HTR-8/SVneo (cell line): ENCODE measurements at places on chromosomes 2 and 18.

DNA sequence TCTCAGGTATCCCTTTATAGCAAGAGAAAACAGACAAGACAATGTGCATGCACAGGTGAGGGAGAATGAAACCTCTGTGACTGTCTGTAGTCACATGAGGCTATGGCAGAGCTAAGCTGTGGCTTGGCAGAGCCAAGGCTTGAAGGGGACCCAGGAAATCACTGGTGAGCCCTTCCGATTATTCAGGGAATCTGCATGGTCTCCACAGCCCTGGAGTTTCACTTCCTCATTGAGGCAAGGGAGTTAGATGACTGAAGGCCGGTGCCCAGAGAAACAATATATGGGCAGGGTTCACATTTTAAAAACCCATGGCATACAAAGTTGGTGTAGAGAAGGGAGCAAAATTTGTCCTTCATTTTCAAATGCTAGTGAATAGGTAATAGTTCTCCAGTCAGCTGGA, 144.4 kb upstream of the REV1 start:
- DNase-seq = no peak

DNA sequence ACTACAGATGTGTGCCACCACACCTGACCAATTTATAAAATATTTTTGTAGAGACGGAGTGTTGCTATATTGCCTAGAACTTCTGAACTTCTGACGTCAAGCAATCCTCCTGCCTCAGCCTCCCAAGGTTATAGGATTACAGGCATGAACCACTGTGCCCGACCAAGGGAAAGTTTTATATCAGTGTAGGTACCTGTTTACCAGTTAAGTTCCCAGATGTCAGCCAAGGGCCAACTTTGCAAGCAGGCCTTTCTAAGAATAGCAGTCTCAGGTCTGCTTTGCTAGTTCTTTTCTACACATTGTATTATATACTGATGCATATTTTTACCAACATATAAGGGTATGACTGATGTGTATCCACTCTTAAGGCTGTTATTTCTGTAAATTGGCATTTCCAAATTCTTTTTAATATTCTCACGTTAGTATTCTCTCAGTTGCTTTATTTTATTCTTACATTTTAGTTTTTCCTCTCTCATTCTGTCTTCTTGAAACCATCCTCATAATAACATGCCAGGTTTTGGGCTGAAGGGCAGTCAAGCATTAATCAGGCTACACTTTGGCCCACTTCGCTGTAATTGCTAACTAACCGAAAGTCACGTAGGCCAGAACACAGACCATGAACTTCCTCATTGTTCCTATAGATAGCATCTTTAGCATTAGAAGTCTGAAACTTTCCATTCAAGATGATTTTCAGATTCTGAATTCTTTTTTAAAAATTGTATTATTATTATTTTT, 25.0 kb upstream of the CXXC1 start:
- no peak for DNase-seq

DNA sequence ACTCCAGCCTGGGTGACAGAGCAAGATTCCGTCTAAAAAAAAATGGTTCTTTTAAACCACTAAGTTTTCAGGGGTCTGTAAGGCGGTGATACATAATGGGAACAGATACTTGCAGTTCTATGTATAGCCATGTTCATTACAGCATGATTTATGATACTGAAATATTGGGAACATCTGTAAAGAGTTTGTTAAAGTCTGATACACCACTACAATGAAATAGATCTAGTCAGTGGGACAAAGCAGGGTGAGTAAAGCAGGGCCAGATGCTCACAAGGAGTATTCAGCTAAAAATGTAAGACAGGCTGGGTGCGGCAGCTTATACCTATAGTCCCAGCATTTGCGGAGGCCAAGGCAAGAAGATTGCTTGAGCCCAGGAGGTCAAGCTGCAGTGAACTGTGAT, 6.2 kb upstream of the ING5 start:
- no peak for DNase-seq

DNA sequence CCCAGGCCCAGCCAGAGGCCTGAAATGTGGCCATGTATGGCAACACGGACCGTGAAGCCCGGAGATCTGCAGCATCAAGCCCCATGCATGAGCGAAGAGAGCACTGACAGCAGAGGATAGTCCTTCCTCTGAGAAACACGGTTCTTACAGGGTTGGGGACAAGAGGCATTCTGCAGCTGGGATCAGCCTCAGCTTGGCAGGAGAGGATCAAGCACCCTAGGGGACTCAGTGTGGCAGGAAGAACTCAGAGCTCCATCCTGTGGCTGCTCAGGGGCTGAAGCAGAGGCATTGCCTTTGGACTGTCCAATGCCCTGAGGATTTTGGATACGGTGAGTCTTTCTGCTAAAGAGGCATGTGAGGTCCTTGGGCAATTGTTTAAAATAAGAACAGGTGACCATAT, 368.7 kb downstream of the ZNF516 start:
- no peak for DNase-seq

DNA sequence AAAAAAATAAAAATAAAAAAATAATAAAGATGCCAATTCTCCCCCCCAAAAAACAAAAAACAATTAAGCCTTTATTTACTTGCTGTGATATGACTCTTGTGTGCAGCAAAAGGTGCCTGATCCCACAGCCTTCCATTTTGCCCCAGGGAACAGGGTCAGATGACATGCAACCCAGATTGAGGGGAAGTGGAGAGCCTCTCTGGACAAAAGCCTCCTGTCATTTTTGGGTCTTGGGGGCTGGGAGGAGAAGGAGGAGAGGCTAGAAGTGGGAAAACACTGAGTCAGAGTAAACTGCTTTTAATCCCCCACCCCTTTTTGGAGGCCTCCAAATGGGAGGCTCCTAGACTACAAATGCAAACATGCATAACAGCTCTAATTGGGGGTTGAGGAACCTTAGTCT, 46.6 kb upstream of the SCG2 start:
- no peak for DNase-seq

- DNase-seq = no peak
These were observed 113.9 kb downstream of the MYO1B start for GRCh38 chr2:191359133-191359532.

DNA sequence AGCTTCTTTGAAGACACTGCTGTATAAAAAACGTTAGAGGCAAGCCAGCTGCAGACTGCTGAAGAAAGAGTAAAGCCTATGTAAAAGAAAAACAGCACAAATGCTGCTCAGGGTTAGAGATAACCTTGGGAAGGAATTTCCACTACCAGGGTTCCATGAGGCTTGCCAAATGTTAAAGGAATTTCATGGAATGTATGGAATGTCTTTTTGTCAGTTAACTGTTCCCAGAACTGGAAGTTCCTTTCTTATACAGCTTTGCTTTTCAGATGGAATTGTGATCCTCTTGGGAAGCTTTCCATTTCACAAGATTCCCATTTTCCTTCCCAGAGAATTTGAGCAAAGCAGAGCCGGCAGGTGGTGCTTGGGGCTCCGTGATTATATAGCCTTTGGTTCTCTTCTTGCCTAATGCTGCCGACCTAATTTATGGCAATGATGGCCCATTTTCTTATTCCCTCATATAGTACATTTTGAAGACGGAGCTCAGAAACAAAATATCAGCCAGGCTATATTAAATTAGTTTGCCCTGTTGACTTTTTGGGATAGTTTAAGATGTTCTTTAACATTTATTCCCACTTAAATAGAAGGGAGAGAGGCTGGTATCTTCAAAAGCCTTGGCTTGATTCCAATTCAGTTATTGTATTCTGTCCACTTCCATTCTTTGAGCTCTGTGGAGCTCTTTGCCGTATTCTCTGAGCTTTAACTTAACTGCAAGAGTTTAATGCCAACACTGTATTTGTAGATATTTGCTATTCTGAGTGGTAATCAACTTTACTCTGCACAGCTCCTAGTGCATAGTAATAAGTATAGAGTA, 162.3 kb downstream of the PHLPP1 start:
- DNase-seq = peak; percentile 26

GRCh38 chr18:69402533-69402989, 1.9 kb downstream of the DOK6 start:
- DNase-seq = no peak

- DNase-seq = no peak
These were observed 95.6 kb downstream of the HDAC4 start for GRCh38 chr2:239305222-239305575.

DNA sequence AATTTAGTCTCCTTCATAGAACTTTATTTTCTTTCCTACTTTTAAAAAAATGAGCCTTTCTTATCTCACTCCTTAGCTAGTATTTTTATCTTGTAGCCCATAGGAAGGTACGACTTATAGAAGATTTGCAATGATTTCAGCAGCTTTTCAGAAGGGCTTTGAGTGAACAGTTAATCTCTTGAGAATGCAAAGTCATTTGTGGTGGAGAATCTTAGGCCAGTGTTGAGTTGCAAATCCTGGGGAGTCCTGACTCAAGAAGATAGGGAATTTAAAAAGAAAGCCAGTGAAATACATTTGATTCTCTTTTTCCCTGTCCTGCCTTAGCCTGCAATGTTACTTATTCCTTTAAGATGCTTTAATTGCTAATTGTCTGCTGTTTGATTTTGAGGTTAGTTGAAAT, 33.6 kb downstream of the LYPD6 start:
- DNase-seq = no peak

DNA sequence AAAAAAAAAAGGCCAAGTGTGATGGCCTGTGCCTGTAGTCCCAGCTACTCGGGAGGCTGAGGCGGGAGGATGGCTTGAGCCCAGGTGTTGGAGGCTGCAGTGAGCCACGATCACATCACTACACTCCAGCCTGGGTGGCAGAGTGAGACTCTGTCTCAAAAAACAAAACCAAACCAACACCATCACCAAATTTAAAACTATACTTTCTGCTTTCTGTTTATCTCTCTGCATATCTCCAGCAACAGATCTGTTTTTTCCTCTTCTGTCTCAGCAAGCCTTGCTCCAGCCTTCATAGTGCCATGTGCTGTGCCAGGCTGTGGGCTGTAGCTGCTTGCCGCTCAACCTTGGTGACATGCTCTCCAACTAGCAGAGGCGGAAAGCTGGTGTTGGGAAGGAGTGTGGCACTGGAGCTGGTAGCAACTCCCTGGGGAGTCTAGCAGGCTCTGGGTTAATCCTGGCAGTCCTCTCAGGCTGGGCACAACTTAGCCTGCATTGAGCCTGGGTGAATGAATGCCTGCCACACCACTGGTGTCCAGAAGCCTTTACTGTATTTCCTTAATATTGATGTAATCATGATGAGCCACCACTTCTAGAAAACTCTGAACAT, 204.1 kb downstream of the LDLRAD4 start:
- no peak for DNase-seq

DNA sequence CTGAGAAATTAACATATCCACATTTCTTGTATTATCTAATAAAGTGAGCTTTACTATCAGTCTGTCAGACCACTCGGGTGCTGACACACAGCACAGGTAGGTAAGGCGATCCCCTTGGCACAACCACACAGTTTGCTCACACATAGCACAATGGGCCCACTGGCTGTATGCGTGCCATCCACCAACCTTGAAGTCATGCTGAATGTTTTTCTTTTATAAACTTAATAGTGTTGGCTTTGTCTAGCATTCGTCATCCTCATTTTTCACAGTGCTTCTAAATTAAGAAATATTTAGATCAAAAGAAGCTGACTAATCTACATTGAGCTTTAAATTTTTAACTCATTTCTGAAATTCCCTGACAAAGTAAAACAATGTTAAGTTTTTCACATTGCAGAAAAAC, 50.0 kb upstream of the PAPOLG start:
- no peak for DNase-seq

- no peak for DNase-seq
These were observed 200.1 kb downstream of the NDUFA10 start for GRCh38 chr2:239824866-239825704.

DNA sequence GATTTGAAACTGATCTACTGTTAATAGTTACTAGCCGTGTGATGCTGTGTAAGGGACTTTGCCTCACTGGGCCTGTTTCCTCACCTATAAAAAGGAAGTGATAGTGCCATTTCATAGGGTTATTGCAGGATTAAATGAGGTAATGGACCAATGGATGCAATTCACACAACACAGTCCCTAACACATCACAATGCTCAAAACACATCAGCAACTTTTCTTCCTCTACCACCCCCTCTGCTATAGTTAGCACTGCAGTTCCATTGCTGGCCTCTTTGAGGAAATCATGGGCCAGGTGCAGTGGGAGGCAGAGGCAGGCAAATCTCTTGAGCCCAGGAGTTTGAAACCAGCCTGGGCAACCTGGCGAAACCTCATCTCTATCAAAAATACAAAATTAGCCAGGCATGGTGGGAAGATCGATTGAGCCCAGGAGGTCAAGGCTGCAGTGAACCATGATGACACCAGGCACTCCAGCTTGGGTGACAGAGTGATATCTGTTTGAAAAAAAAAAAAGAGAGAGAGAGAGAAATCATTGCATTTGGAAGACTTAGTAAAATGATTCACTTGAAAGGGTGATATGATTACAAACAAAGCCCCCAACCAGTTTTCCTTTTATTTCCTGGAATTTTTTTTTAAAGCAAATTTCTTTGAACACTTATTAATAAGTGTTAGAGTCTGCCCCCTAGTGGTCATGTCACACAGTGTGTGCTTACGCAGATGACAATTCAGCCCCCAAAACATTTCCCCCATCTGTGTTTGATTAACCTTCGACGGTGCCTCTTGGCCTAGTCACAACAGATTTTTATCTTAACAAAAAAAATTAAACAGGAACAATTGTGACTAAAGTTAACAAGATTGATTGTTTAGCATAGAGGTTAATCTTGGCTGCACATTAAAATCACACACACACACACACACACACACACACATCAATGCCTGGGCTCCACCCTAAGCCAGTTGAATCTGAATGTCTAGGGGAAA, 88.6 kb upstream of the BCL11A start:
- peak; percentile 40 for DNase-seq

- no peak for DNase-seq
These were observed 260.9 kb downstream of the PLCL1 start for GRCh38 chr2:198065322-198065721.

DNA sequence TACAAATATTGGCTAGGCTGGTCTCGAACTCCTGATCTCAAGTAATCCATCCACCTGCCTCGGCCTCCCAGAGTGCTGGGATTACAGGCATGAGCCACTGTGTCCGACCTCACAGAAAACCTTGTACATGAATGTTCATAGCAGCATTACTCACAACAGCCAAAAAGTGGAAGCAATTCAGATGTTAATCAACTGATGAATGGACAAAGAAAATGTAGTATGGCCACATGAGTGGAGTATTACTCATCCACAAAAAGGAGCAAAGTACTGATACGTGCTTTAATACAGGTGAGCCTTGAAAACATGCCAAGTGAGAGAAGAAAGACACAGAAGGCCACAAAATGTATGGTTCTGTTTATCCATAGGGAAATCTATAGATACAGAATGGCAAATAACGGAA, 20.6 kb downstream of the CEP192 start:
- DNase-seq = no peak

DNA sequence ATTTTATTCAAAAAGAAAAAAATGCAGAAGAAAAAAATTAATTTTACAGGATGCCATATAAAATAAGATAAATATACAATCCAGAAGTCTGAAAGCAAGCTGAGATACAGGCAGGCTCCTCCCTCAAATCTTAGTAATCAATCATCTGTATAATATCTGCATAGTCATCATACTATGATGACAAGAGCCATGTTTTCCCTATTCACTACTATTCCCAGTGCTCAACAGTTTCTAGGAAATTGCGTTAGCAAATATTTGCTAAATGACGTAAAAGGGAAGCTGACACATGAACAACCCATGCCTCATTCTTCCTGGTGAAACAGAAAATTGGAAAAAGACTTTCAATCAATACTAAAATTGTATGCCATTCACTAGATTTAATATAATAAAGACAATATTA, 793.2 kb downstream of the SUCLG1 start:
- DNase-seq = peak; percentile 25

- DNase-seq = no peak
These were observed 97.3 kb upstream of the PIEZO2 start for GRCh38 chr18:11246495-11247300.
